ENCODE measurements at places on chromosomes 5 and 9.

DNA sequence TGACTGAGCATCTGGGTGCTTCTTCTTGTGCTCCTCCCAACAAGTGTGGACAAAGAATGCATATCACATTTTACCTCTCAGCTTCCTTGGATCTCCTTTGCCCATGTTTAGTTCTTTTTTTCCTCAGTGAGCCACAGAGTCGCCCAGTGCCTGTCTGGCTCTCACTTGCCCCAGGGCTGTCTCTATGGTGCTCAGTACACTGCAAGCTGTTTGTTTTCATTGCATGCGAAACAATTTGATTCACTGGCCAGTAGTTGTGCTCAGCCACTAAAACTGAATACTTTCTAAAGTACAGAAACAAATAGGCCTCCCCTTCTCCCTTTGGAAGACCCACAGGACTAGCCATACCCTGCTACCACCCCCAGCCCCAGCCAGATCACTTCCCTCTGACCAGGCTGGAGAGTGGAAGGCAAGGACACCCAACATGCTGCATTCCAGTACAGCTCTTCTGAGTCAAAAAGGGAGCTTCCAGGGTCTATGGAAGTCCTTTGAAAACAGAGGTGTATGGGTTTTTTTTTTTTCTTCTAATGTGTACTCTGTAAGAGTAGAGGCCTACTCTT, 3.8 kb downstream of the LHFPL2 start:
- DNase-seq: no peak

GRCh38 chr9:136021171-136021871, 60.1 kb upstream of the UBAC1 start:
- peak; percentile 56 for DNase-seq

GRCh38 chr5:16810208-16810854, 125.8 kb downstream of the MYO10 start:
- no peak for DNase-seq

- no peak for DNase-seq
Observed at GRCh38 chr5:175202463-175203068, 241.4 kb downstream of the DRD1 start.

- no peak for DNase-seq
Observed at GRCh38 chr5:150046031-150046430, 40.3 kb downstream of the CSF1R start.

DNA sequence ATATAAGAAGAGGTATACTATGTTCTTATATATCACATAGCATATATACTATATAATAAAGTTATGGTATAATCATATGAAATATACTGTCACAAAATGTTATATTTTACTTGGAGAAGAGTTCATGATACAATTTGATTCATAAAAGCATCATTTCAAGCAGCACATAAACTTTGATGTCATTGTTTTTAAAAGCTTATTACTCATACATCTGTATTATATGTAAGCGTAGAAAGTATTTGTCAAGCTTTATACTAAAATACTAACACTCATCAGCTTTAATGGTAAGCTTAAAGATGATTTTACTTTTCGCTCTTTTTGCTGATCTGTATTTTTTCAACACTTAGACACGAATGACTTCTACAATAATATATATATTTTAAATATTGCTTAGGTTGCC, 34.0 kb upstream of the ZNF618 start:
- no peak for DNase-seq

DNA sequence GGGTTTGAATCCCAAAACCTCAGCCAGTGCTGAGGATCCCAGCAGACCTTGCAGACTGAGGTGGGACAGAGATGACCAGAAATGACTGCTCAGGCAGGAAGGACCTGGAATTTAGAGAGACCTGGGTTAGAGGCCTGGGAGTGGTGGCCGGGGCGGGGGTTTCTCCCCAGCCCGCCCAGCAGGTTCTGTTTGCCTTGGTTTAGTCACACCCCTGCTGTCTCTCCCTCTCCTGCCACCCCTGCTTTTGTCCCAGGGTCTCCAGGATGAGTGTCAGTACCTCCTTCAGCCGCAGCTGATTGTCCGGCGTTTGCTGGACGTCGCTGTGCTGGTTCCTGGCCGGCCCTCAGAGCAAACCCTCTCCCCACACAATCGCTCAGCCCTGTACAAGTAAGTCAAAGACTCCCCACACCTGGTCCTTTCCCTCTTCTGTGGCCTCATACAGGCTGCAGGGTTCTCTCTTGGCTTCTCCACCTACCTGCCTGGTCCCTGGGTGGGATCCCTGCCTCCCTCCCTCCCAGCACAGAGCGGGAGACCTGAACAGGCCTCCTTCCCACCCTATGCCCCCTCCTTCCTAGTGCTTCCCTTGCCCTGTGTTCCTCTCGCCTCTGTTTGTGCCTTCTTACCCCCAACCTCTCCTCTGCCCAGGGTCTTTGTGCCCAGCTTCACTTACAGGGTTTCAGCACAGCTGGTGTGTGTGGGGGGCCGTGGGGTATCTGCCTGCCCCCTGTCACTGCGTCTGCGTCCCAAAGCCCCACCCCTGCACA, 12.0 kb downstream of the TMEM8B start:
- DNase-seq: no peak

DNA sequence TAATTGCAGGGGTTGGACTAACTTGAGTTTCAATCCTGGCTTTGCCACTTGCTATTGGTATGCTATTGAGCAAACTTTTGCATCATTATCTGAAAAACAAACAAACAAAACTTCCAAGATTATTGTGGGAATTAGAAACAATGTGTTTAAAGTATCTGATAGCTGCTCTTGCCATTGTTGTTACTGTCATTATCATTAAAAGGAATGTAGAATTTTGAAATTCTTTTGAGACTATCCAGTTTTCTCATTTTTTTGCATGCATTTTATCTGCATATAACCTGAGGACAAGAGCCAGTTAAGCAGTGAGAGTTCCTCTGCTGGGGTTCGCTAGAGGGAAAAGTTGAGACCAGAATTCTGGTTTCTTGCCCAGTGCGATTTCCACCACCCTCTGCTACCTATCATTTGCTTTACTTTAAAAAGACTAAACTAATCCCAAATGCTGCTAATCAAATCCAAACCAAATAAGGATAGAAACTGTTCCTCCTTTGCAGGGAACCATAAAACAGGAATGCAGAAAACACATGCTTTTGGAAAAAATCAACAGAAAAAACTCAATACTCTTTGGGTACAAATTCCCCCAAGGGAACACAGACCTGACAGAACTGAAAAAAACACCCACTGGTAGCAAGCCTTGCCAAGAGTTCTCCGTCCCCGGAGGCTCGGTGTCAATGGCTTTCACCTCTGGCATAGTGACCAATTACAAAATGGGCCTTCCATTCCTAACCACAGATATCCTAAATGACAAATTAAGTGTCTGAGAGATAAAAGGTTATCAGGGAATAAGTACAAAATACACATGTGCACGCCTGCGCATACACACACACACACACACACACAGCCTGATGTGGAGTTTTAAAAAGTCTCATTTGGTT, 373.7 kb downstream of the ARL15 start:
- DNase-seq: no peak

DNA sequence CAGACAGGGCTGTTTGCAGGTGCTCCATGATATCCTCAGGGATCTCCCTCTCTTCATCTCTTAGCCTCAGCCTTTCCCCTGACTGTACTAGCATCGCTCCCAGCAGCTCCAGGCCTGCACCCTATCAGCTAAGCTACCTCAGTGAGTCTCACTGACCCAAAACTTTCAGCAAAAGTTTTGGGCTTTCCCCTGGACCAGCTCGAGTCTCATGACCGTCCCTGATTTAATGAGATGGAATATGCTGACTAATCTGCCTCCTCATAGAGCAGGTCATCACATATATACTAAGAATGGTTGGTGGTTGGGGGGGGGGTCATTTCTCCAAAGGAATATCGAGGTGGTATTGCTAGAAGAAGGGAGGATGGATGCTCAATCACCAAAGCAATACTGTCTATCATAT, 151.5 kb downstream of the NR3C1 start:
- DNase-seq: no peak

DNA sequence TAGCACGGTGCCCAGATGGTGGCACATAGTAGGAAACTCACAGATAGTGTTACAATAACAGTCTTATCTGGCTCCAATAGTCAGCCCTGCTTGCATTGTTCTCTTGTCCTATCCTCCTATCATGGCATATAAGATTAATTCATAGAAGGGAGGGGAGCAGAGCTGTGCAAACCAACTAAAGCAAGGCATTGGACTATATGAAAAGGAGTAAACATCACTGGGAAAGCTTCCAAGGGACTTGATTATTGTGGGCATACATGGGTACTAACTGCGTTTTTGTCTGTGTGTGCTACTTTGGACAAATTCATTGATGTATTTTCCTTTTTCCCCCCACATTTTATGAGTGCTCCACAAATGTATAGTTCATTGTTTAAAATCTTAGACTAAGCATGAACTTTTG, 43.8 kb upstream of the C5orf47 start:
- no peak for DNase-seq

DNA sequence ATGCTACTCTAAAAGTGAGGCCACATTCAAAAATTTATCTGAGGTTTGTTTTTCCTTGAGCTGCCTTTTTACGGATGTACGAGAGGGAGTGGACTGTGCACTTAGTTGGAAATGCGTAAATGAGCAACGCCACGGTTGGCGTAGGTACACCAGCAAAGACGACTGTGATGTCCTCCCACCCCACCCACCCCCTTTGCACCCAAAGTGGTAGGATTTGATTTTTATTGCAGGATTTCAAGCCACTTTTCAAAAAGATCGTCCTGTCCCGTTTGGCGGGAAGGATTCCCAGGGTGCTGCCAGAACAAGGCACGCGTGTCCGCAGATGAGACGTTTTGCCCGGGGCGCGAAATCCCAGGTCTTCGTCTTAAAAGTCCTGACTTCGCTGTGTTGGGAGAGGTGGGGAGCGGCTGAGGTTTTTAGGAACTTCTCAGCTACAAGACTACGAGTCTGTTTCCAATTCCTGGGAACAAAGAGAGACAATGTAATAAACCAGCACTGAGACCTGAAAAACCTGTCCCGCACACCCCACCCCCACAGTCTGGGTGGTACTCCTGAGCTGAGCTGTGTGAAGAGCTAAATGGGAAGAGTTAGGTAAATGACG, 1.0 kb upstream of the TLE1 start:
- DNase-seq: peak; percentile 53

GRCh38 chr5:147188200-147189108, 46.4 kb upstream of the STK32A start:
- peak; percentile 38 for DNase-seq

GRCh38 chr5:151572657-151573368, 18.3 kb downstream of the FAT2 start:
- DNase-seq: no peak

GRCh38 chr9:93017621-93018020, 40.9 kb upstream of the SUSD3 start:
- DNase-seq: no peak

DNA sequence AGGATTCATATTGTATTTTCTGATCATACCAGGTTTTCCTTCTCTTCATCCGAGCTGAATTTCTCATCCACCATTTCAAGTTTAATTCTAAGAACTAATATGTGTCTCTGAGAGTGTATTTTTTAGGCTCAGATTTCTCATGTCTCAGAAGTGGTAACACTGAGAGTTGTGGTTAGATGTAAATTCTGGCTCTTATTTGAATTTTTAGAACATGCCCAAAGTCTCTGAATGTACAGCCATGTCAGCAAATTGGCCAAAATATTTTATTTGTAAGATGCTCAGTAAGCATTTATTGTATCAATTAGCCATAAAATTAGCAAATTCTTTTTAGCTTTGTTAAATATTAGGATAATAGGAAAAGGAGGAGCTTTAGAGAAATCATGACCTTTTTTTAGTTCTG, 16.6 kb downstream of the SV2C start:
- no peak for DNase-seq

DNA sequence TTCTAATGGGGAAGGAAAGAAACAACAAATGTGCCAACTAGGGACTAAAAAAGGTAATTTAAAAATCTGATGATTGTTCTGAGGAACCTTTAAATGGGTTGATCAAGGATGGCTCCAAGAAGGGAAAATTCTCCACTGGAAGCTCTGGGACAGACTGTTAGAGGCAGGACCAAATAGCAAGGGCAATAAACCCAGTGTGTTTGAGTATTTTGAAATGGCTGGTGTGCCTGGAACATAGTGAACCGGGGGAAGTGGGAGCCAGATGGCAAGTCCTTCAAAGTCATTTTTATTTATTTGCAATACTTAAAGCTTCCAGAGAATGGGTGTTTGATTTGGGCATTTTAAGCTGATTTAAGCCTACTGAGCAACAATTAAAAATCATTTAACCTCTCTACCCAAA, 587.7 kb upstream of the MEF2C start:
- no peak for DNase-seq

DNA sequence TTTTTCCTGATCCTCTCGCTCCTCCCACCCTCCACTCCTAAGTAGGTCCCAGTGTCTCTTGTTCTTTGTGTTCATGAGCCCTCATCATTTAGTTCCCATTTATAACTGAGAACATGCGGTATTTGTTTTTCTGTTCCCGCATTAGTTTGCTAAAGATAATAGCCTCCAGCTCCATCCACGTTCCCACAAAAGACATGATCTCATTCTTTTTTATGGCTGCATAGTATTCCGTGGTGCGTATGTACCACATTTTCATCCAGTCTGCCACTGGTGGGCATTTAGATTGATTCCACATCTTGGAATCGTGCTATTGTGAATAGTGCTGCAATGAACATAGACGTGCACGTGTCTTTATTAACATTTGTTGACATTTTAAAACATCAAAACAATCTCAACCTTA, 34.2 kb upstream of the CACNA1B start:
- DNase-seq: no peak

GRCh38 chr5:15731699-15732098, 231.7 kb downstream of the FBXL7 start:
- no peak for DNase-seq

DNA sequence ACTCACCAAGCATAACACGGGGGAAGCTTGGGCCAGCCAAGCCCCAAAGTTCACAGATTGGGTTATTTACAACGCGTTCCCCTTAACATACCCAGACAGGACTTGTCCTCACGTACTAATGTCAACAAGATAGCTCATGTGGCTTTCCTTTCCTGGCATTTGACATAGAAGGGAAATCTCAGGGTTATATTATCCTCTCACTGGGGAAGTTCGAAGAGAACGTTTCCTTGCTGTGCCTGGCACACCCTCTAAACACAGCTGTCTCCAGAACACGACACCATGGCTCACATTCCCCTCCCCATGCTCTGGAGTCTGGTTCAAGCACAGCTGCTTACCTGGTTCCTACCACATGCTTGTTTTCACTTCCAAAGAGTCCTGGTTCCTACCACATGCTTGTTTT, 46.8 kb upstream of the OTULINL start:
- no peak for DNase-seq

DNA sequence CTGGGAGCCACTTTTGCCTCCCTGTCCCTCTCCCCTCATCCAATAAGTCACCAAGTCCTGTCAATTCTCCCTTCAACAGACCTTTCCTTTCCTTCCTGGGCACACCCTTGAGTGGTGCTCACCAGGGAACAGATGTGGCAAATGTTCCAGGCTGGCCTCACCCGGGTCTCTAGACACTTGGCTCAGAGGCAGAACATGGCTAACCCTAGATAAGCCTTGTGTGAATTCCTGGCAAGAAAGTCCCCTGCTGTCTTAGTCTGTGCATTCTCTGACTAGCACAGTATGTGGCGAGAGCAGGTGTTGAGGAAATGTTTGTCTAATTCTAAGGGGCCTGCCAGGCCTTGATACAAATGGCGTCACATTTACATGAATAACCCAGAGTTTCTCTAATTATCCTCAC, 41.2 kb upstream of the PTGS1 start:
- no peak for DNase-seq

- no peak for DNase-seq
Observed at GRCh38 chr5:179698935-179699615, at the start of gene CANX. CANX (plus strand) TSS chr5:179698967; CDS start chr5:179705682, 6,715 bp downstream.
